ENCODE measurements at places on chromosomes 1 and 21. TPM values are rescaled to one million over a fixed set of nuclear protein-coding genes. Genes with fewer than 3 reads are reported as not detected.

- DNase-seq, result no peak
Observed at GRCh38 chr21:38839328-38840286, 33.9 kb downstream of the ETS2 start.

GRCh38 chr1:77273891-77274290, 7.9 kb upstream of the AK5 start:
- no peak for DNase-seq

GRCh38 chr1:212700223-212700891, 717 bp upstream of the BATF3 start:
- DNase-seq, result peak; percentile 73

GRCh38 chr21:38753114-38753513, 52.6 kb upstream of the ETS2 start:
- no peak for DNase-seq

DNA sequence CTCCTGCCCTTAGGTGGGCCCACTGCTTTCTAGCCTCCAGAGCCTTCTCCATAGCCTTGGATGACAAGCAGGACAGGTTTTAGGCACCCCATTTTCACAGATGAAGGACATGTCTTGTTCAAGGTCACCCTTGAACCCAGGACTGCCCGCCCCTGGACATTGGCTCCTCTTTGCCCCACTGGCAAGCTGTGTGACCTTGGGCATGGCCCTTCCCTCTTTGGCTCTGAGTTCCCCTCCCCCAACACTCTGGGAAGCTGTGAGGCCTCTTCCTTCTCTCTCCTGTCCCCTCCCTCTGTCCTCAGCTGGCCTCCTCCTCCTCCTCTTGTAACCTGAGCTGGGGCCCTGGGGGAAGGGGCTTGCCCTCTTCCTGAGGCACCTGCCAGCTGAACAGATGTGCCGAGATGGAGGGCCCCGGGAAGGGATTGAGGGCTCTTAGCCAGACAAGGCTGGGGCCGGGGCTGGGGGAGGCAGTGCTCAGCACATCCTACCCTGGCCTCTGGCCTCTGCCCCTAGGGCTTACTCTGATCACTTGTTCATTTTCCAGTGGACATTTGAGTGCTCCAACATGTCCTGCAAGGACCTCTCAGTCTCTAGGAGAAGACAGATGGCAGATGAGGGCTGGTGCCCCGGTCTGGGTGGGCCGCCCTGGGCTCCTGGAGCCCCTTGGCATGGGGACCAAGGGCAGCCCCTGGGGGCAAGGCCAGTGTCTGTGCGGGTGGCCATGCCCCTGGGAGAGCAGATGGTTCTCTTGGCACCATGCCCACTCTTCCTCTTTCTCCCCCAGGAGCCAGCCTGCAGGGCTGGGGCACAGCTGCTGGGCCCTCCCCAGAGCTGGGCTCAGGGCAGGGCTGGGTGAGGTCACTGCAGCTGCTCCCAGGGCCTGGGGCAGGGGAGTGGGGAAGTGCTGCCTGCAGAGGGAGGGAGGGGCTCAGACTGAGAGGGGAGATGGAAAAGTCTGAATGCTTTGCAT, 10.7 kb downstream of the FOXO6 start:
- no peak for DNase-seq

GRCh38 chr1:25209516-25209915, 22.8 kb downstream of the SYF2 start:
- DNase-seq, result no peak

DNA sequence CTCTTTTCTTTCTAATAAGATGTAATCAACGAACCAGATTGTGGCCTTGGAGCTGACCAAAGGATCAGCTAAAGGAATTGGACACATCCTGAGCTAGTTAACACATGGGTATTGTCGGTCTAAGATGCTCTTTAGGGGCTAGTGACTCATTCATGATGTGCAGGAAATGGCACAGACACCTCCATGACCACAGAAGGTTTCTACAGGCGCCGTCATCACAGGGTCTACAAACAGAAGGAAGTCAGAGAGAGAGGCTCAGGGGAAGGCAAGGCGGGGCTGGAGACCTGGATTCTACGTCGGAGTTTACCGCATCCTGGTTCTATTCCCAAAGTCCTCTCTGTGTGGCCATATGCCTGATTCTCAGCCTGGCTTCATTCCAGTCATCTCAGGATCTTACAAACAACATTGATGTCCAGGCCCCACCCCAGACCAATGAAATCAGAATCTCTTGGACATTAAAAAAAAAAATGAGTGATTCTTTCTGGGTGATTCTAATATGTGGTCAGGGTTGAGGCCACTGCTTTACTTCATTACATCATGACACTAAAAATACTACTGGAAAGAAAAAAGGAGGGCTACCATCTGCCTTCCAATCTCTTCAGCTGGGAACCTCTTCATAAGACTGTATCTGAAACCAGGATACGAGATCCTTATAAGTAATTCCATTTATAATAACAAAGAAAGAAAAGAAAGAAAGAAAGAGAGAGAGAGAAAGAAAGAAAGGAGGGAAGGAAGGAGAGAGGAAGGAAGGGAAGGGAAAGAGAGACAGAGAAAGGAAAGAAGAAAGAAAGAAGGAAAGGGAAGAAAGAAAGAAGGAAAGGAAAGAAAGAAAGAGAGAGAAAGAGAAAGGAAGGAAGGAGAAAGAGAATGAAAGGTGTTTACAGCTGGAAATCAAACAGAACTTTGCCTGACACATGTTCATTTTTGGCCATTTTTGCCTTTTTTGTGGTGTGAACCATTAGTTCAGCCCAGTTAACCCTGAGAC, 11.6 kb upstream of the KCNJ15 start:
- no peak for DNase-seq

DNA sequence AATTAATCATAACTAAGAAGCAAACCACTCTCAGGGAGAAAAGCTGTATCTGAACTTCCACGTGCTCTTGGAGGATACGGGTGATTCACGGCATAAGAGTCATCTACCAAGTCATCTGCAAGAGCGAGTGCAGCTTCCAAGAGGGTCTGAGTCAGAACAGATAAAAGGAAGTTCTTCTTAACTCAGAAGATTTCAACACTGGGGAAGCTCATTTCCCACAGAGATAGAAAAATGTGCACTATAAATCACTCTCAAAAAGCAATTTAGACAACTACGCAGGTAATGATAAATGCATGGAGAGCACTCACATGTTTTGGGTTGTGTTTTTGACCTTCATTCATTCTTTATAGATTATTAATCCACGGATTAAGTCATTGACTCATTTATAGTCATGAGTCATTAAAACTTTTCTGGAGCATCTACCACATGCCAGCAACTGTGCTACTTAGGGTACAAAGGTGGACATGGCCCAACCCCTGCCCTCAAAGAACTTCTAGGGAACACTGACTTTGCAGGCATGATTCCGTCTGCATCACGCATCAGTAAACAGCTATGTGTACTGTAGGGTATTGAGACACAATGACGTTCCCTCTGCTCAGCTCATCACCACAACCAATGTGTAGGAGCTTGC, 20.8 kb downstream of the KCNJ15 start:
- no peak for DNase-seq

- DNase-seq, result no peak
Observed at GRCh38 chr1:62467092-62467491, 30.2 kb downstream of the USP1 start.

GRCh38 chr1:113899111-113899510, 5.5 kb downstream of the AP4B1 start:
- no peak for DNase-seq

Gene FCAMR
- not detected for total RNA-seq

Gene PGM1
- 281 TPM for total RNA-seq

Gene OPRD1
- not detected for total RNA-seq

Gene CFHR2
- not detected for total RNA-seq

Gene CYYR1
- 27.3 TPM for total RNA-seq
